ENCODE measurements at places on chromosomes 6 and 20.
A peak's percentile ranks its signal among the peaks of the same experiment; 100 is the strongest.

GRCh38 chr6:27838058-27838944 is 73.9 kb downstream of the OR2B2 start:
- peak; percentile 79 for DNase-seq

DNA sequence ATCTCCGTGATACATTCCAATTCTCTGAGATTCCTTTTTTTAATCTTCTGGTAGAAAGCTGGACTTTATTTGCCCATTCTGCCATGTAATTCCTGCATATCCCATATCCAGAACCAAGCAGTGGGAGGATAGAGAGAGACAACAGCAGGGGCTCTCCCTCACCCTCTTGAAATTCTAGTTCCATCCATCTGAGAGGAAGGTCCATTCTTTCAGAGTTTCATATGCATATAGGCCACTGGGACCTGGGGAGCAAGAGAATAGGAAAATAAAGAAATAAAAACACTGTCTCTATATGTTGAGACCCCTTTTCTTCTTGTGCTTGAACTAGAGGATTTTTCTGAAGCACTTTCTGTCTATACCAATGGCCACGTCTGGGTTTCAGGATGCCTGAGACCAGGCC is 147.9 kb upstream of the STMND1 start:
- no peak for DNase-seq

DNA sequence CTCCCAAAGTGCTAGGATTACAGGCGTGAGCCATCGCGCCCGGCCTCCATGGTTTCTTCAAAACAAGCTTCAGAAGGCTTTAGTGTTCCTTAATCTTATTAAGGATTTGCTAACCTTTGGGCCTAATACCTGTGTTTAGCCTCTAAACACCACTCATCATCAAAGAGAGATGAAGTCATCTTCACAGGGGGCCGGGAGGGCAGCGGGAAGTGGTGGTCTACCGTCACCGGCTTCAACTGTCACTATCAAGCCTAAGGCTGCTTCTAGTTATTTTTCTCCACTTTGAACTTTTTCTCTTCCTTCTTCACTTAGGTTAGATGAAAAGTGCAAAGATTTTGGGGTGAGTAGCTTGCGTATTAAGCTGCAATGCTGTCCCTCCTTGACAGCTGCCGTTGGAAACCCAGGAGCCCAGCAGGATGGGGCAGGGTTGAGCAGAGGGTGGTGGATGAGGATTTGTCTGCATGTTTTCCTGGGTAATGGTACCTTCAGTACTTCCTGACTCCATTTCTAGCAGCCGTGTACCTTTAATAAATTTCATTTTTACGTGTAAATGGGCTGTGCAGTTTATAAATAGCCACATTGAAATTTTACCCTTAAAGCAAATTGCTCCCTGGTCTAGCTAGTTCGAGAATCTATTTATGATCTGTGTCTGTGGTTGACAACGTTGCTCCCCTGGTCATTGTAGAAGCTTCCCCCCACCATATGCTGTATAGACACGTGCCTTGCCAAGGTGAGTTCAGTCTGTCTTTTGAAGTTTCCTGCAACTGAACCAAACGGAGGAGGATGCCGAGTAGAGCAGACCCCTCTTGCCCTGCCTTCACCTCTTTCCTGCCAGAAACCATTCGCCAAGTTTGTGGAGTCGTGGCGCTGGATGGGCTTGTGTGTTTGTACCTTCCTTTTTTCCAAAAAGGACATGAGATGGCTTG is 64.8 kb downstream of the SYNJ2 start:
- no peak for DNase-seq

- DNase-seq: no peak
Observed at GRCh38 chr6:161115468-161115867, 123.9 kb downstream of the MAP3K4 start.

- no peak for DNase-seq
Observed at GRCh38 chr6:12296604-12297003, 6.4 kb downstream of the EDN1 start.

GRCh38 chr20:51758978-51759544 is 9.1 kb downstream of the ATP9A start:
- DNase-seq: no peak

GRCh38 chr6:36025260-36025931 is 955 bp upstream of the SLC26A8 start:
- no peak for DNase-seq

DNA sequence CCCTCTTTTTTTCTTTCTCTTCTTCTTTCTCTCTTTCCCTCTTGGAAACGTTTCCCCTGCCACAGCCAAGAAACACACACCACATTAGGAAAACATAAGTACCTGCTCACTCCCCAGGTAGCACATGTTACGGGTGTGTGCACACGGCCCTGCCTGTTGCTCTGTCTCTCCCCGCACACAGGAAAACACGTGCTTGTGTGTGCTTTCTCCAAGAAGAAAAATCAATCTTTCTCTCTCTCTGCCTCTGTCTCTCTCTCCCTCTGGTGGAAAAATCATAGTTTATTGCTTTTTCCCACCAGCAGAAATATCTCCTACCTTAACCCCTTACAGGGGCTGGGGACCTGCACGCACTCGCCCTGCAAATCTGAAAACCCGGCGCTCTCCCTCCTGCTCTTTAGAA is 102.3 kb downstream of the EDN3 start:
- DNase-seq: no peak

DNA sequence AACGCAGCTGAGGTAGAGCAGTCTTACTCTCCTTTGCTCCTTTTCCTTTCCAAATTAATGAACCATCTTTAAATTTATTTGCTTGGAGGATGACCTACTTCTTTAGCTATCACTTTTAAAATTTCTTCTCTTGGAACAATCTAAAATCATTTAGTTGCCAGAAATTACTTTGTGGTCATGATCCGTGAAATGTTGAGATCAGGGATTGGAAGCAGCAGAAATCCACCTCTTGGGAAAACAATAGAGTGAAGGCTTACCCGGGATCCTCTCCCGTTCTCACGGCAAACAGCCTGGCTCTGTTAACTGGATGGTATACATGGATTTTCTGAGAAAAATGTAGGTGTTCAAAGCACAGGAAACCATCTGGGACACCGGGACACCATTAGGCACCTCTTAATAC is 7.7 kb downstream of the AKAP12 start:
- DNase-seq: no peak

GRCh38 chr6:3245216-3245615 is 13.5 kb upstream of the PSMG4 start:
- DNase-seq: no peak

Measured in HEK293T (cell line).